ENCODE measurements at places on chromosomes 7 and 10.
A peak's percentile ranks its signal among the peaks of the same experiment; 100 is the strongest.

DNA sequence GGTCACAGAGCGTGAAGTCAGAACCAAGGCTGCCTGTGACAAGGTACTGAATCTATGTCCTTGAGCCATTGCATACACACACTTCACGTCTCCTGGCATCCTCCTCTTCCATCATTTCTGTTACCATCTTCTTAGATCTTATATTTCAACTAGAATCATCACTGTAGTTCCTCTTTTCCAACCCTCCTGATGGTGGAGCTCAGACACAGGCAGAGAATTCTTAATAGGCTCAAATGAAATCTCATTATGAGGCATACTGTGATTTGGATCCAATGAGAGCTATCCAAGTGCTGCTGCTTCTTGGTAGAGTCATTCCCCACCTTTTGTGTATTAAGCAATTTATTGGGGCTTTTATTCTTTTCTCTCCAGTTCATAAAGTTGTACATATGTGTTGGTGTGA is 113.2 kb downstream of the CALCR start:
- DNase-seq: peak; percentile 28

GRCh38 chr7:87312215-87312865 is 33.1 kb upstream of the CROT start:
- peak; percentile 58 for DNase-seq

DNA sequence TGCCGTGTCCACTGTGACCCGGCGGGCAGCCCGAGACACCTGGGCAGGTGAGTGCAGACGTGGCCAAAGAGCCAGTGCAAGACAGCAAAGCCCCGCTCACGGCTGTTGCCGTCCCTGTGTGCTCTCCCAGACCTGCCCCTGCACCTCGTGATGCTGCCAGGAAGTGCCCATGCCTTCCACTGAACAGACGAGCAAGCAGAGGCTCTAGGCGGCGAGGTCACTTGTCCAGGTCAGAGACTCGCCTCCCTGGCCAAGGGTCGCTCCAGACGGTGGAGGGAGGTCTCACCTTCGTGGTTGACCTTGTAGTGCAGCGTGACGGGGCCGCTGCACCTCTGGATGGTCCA is 78.2 kb upstream of the GNA12 start:
- DNase-seq: no peak

DNA sequence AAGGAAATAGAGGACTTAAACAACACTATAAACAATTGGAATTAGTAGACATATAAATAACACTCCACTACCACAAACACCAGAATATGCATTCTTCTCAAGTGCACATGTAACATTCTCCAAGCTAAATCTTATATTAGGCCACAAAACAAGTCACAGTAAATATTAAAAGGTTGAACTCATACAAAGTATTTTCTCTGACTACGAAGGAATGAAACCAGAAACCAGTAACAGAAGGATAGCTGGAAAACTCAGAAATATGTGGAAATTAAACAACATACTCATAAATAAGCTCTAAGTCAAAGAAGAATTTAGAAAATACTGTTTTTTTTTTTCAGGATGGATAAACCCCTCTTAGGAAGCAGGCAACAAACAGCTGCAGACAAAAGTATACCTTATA is 77.4 kb upstream of the IGFBP3 start:
- DNase-seq: no peak

GRCh38 chr10:114283535-114284234 is 44.6 kb downstream of the VWA2 start:
- DNase-seq: no peak

DNA sequence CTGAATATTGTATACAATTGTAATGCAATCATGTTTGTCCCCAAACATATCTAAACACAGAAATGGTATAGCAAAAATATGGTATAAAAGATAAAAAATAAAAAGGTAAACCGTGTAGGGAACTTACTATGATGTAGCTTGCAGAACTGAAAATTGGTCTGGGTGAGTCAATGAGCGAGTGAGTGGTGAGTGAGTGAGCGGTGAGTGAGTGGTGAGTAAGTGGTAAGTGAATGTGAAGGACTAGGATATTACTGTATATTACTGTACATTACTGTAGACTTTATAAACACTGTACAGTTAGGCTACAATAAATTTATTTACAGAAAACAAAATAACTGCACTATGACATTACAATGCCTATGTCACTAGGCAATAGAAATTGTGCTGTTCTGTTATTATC is 1163.2 kb upstream of the SORCS1 start:
- DNase-seq: no peak

- no peak for DNase-seq
Observed at GRCh38 chr7:16423761-16424160, 2.4 kb upstream of the CRPPA start.

DNA sequence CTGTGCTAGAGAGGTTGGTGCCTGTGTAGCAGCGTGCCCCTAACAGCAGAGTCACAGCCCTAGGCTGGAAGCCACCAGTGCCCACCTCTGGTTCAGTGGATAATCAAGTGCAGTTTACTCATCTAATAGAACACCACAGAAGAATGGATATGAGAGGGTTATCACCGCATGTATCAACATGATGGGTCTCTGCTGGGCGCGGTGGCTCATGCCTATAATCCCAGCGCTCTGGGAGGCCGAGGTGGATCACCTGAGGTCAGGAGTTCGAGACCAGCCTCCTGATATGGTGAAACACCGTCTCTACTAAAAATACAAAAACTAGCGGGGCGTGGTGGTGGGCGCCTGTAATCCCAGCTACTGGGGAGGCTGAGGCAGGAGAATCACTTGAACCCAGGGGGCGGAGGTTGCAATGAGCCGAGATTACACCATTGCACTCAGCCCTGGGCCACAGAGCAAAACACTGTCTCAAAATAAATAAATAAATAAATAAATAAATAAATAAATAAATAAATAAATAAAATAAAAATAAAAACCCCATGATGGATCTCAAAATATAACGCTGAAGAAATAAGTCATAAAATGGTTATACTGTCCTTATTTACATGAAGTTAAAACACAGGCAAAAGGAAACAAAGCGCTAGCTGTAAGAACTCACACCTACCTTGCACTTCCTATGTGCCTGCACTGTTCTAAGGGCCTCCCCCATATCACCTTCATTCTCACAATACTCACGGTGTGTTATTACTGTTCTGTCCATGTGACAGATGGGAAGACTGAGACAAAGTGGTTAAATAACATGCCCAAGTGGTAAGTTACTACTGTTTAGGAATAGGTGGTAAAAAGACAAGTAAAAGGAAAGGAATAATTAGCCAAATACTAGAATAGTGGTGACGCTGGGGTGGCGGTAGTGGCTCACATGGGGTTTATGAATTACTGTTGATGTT is 70.9 kb downstream of the AMZ1 start:
- no peak for DNase-seq

- DNase-seq: no peak
Observed at GRCh38 chr10:131279516-131279915, 32.0 kb downstream of the TCERG1L start.

GRCh38 chr10:624605-625332 is 64.7 kb downstream of the DIP2C start:
- peak; percentile 59 for DNase-seq

GRCh38 chr10:117684046-117684610 is 141.6 kb downstream of the EMX2 start:
- DNase-seq: no peak

DNA sequence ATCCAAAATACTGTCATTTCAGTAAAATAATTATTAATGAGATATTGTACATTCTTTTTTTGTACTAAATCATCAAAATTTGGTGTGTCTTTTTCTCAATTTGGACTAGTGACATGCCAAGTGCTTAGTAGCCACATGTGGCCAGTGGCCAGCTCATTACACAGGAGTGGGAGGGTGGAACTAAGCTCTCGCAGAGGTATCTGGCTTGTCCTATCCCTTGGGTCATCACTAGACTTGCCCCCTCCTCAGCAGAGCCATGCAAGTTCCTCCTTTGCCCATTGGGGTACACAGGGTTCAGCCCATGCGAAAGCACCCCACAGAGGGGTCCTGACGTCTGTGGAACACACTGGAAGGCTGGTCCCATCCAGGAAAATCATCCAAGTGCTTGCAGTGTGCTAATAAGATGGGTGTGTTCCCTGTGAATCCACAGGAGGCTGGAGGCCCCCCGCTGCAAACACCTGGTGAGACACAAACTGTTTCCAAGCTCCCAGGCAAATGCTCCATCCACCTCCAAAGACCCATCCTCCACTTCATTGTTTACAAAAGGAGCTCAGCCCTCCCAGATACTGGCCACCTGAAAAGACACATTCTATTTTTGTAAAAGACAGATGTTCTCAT is 1.3 kb downstream of the ARHGAP22 start:
- peak; percentile 17 for DNase-seq

DNA sequence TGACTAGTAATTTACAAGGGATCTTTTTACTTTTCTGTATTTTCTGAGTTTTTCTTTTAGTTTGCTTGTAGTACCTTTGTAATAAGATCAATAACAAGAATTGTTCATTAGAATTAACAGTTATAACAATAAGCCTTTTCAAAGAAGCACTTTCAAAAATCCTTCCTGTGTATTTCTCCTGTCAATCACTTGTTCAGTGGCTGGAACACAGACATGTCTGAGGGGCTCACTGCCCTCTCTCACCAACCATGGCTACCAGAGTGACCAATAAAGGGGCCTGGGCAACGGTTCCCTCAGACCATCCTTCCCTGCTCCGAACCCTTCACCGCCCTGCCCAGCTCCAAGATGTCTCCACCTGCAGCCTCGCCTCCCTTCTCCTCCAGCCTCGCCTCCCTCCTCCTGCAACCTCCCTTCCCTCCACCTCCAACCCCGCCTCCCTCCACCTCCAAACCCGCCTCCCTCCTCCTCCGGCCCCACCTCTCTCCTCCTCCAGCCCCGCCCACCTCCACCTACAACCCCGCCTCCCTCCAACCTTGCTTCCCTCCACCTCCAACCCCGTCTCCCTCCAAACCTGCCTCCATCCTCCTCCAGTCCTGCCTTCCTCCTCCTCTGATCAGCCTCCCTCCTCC is 353.4 kb downstream of the TNS3 start:
- DNase-seq: no peak
